ENCODE measurements at places on chromosomes 5 and 9.

- no peak for DNase-seq
Measured at GRCh38 chr5:69374911-69375446, 5.4 kb downstream of the RAD17 start.

GRCh38 chr5:124744170-124744971, 2.1 kb downstream of the ZNF608 start:
- peak; percentile 31 for DNase-seq

DNA sequence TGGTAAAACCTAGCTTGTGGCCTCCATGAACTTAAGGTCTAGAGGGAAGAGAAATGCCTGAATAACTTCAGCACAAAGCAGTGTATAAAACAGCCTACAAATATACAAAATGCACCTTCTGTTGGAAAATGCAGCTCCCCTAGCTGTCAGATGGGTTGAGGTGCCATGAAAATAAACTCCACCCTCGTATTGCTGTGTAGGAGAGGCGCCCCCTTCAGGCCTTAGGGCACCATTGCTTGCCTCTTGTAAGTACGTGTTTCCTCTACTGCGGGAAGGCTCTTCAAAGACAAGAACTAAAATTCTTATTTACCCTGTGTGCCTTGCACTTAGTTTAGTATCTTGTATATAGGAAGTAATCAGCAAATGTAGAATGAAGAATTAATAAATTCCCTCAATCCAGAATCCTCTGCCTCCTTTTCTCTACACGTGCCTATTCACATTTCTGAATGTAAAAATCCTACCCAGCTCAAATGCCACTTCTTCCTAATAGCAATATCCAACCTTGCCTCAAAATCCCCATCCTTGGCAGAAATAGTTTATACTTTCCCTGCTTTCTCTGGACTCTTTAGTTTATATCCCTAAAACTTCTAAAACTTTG, 393.7 kb upstream of the PDE4D start:
- DNase-seq, result peak; percentile 70

DNA sequence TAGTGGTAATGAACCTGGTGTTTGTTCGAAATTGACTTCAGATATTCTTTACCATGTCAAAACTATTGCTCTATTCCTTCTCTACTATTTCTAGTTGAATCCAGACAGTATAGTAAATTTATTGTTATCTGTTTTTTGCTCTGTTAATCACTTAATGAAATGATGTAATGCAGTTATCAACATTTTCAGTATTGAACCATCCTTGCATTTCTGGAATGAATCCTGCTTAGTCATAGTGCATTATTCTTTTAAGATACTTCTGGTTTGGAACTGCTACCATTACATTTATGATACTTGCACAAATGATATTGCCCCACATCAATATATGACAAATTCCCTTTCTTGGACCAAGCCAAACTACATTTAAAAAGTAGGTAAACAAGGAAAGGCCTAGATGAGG, 554.0 kb upstream of the KLF4 start:
- DNase-seq, result peak; percentile 31

DNA sequence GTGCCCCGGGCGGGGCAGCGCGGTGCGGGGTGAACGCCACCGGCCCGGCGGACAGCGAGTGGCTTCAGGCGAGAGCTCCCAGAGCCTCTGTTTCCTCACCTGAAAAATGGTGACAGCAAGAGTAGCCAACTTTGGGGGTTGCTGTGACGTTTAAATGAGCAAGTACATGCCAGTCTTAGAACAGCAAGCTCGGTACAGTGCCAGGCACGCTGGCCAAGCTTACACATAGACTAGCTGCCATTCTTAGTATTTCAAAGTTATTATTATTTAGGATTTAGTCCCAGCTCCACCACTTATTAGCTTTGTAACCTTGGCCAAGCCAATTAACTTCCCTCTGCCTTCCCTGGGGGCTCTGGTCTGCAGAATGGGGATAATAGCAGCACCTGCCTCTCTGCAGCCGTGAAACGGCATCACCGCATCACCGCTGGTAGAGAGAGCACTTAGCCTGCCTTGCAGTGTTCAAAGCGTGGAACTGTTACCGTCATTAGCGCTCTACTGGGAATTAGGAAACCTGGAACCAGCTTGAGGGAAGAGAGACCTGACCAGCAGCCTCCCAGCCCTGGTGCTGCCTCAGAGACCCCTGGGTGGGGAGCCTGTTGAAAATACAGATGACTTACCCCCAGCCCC, at the start of gene C9orf50:
TSS of gene C9orf50 (minus strand) at position 433 of the 627 bp plus-strand sequence. CDS start 527 bp downstream, outside the sequence.
- no peak for DNase-seq
